ENCODE measurements at places on chromosomes 2 and 18. TPM values are rescaled to one million over a fixed set of nuclear protein-coding genes. Genes with fewer than 3 reads are reported as not detected.

GRCh38 chr2:217906798-217907197, 96.0 kb downstream of the TNS1 start:
- peak; percentile 88 for DNase-seq

DNA sequence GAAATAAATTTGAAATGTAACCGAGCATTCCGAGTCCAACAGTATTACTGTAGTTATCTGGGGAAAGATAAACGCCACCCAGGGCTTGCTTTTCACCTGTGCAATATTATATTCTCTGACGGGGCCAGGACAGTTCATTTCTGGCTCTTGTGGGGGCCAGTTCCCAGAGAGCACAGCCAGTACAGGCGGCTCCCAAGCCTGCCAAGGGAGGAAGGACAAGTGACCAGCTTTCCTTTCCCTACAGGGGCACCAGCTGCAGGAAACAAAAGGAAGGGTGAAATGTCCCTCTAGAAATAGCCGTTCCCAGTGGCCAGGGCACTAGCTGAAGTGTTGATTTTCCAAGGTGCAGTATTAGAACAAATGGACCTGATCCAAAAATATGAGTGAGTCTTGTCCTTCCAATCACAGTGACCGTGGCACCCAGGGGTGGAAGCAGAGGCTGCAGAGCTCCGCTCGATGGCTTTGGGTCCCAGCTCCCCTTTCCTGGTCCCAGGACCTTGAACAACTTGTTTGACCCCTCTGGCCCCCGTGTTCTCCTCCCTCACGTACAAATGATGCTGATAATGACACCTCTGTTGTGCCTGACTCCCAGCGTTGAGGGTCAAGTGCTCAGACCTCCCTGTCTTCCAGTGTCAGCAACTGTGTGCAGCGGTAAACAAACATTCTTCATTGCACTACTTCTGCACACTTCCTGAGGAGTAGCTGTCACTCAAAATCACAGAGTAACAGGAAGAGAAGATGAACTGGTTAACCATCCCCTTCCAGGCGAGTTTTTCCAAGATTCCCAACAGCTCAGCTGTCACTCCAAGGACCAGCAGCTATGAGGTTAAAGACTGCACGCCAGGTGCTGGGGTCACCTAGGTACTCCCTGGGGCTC, 40.9 kb downstream of the GYPC start:
- no peak for DNase-seq

DNA sequence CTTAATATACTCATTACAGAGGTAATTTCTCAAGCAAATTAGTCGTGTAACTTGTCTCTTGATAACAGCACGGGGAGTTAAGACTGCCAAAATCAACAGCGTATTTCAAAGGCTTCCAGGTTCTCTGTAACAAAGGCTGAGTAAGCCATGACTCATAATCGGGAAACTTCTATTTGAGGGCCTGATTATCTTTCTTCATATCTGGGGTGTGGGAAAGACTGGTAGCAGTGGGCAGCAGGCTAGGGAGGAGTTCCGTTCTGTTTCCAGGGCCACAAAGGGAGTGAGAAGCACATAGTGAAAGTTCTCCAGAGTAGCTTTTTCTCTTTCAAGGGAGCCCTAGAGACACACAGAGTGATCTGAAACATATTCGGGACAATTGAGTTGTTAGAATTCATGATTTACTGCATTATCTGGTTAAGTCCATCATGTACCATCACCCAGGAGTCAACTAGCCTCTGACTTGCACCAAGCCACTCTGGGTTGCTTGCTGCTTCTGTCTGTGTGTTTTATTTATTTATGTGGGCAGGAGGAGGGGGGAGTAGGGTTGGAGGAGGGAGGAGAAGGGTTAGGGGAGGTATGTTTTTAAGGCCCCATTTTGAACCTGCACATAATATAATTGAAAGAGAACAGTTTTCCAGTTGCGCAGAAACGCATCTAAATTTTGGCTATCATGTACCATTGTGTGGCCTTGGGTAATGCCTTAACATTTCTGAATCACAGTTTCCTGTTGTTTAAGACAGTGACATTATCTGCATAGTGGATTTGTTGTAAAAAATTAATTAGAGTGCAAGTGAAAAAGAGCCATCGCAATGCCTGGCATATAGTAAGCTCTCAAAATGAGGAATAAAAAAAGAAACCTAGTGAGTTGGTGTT, 80.5 kb upstream of the ITPRID2 start:
- no peak for DNase-seq

DCDC2C gene
- polyA plus RNA-seq, result 0.14 TPM

- no peak for DNase-seq
These were observed 21.5 kb downstream of the MEIS1 start for GRCh38 chr2:66456183-66457041.

- no peak for DNase-seq
These were observed 184.7 kb downstream of the MYCN start for GRCh38 chr2:16124881-16125613.

DNA sequence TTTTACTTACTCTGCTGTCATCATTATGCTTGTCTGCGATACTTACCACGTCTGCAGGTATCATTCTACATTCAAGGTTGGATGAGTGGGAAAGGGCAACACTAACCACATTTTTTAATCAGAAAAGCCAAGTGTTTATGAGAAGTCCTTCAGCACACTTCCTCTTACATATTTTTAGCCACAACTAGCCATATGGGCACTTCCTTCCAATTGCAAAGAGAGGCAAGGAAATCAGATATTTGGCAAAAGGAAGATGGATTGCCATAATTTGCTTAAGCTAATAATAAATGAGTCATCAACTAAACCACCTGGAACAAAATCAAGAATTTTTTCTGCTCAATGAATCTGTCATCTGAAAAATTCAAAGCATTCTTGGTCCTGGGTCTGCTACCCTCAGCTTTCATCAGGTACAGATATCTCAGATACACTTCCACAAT, 16.7 kb upstream of the MRO start:
- no peak for DNase-seq

TAF1B gene
- 24.2 TPM for polyA plus RNA-seq

GRCh38 chr2:168526641-168527040, 70.6 kb downstream of the CERS6 start:
- DNase-seq, result no peak

- no peak for DNase-seq
These were observed 208.3 kb upstream of the FANCL start for GRCh38 chr2:58449286-58450010.

DNA sequence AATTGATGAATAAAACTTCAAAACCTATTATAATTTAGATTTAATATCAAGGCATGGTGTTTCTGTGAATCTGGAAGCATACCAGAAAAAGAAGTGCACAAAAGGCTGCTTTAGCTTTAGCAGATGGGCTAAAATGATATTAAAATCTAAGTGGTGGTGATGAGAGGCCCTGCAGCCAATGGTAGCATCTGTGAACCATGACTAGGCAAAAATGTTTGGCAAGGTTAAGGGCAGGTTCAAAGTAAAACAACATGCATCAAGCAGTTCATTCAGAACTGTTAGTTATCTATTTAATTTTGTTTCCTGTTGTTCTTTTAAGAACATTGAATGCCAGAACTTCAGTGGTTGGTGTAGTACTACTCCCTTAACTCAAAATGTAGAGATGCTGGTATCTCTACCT, 1736.9 kb upstream of the CELF4 start:
- DNase-seq, result no peak

DNA sequence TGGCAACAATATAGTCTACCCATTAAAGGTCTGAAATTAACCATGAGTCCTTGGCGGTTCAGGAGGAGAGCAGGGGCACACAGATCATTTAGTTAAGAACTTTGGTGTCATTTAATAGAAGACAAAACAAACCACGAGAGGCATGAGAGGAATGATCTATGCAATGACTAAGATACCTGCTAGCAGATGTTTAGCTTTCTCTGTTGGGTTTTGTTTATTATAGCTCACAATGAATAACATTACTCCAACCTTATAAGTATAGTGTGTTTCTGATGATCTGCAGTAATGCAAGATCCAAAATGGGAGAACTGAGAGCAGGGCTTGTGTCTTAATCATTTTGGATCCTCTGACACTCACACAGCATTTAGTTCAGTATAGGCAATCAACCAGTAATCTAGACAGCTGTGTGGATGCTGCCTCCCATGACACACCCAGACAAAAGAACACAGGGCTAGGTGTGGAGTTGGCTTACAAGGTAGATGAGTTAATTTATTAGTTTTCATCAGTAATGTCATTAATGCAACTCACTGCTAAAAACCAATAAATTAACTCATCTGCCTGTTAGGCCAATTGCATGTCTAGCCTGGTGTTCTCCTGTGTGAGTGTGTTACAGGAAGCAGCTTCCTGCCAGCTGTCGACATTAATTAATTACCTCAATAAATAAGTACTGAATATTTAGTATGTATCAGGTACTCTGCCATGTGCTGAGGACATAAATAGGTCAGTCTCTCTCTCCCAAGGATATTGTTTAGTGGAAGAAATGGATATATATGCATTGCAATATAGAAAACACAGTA, 92.3 kb downstream of the CLIP4 start:
- DNase-seq, result no peak

DNA sequence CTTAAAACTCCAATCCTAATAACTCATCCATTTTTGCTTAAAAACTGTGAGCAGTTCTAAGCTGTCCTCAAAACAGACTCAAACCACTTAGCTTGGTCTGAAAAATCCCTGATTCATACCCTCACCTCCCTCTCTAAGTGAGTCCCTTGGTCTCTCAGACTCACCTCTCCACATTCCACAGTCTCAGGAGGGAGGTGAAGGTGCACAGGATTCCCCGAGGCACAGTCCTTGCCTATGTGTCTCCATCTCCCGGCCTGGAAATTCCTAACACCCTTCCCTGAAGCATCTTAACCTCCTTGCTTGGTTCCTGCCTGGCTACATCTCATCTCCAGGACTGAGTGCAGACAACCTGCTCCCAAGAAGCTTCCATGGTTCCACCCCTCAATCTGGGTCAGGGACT, 45.0 kb downstream of the CYRIA start:
- no peak for DNase-seq

GRCh38 chr18:62324917-62325805, at the start of gene TNFRSF11A:
TNFRSF11A (plus strand) TSS chr18:62325310; CDS start chr18:62325353, 43 bp downstream.
- no peak for DNase-seq

GRCh38 chr2:172408143-172408766, 19.1 kb upstream of the ITGA6 start:
- no peak for DNase-seq

DNA sequence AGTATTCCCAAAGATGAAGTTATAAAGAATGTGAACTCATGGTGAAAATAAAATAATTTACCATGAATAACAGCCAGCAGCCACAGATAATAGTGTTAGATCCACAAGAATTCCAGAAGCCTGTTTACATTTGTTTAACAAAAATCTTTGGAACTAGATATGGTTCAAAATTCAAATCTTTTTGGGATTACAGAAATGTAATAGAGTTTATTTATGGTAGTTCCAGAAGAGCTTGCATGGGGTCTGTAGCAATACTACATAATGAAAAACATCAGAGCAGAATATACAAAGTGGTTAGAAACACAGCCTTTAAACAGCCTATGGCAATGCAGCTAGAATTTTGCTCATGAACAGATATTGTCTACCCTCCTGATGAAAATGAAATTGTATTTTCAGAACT, 179.1 kb downstream of the RDH14 start:
- DNase-seq, result no peak

MYO1B gene
- 228 TPM for polyA plus RNA-seq

GRCh38 chr2:60334610-60335009, 218.8 kb downstream of the BCL11A start:
- DNase-seq, result no peak

DNA sequence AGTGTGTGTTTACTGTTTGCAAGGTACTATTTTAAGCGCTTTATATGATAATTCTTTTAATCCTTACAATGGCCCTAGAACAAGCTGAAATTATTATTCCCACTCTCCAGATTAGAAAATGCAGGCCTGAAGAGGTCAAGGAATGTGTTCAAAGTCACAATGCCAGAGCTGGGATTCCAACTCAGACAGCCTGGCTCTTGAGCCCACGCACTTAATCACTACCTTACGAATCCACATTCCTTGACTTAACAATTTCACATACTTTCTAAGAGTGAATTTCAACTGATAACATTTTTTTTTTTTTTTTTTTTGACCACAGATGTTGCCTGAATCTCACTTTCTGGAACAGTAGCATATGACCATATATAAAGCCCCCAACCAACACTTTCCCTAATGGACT, 400.3 kb downstream of the NCKAP5 start:
- no peak for DNase-seq

GRCh38 chr18:10838553-10838952, 310.8 kb downstream of the PIEZO2 start:
- DNase-seq, result no peak

GRCh38 chr2:170466632-170467031, 248.5 kb upstream of the SP5 start:
- DNase-seq, result no peak

FBXO41 gene
- polyA plus RNA-seq, result 1.5 TPM

- no peak for DNase-seq
These were observed 15.5 kb upstream of the DUSP19 start for GRCh38 chr2:183063083-183063482.

GRCh38 chr2:215002500-215002899, 135.9 kb downstream of the ABCA12 start:
- DNase-seq, result peak; percentile 12

DNA sequence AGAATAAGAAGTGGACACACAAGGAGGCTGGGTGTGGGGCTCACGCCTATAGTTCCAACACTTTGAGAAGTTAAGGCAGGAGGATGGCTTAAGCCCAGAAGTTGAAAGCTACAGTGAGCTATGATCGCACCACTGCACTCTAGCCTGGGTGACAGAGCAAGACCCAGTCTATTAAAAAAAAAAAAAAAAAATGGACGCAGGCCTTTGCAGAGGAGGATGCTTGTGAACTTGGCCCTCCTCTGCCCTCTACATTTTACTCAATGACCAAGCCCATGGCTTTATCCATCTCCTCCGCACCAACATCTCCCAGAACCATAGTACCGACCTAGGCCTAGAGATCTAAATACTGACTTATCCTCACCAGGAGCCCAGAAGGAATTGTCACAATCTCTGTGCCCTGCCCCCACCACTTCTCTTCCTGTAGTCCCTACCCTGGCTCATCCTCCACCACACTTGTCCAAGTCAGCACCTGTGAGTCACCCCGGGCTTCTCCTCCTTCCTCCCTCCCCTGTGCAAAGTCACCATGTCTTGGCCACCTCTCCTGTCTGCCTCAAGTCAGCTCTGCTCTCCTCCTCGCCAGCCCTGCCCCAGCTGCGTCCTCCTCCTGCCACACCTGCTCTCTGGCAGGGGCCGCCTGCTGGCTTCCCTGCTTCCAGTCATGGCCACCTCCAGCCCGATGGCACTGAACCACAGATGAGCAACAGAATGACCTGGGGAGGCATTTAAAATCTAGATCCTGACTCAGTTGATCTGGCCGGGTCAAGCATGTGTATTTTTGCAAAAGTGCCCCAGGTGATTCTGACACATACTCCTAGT, 35.8 kb upstream of the ASPRV1 start:
- DNase-seq, result no peak

- DNase-seq, result no peak
These were observed 241.3 kb downstream of the DYSF start for GRCh38 chr2:71694501-71695234.

DNA sequence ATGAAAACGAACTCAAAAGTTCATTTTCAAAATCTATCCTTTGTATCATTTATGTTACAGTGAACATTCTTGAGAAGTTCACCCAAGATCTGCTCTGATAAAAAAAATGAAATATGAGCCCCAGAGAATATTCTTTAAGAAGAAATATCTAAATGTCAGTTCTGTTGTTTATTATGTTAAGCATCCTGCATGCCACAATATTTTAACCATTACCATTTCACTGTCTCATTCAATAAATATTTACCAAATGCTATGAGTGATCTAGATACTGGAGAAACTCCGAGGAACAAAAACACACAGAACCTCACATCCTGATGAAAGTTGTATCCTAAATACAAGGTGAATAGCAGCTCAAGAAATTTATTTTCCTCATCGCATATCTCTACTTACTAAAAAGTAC, 170.2 kb downstream of the ZNF385B start:
- no peak for DNase-seq

CNDP1 gene
- 0.28 TPM for polyA plus RNA-seq

SKA1 gene
- 9.8 TPM for polyA plus RNA-seq

GRCh38 chr2:240505910-240506309, 51.9 kb downstream of the ANKMY1 start:
- DNase-seq, result no peak
